NCI-H510A (cell line): ENCODE measurements at places on chromosomes 6 and 20.
A peak's percentile ranks its signal among the peaks of the same experiment; 100 is the strongest.

GRCh38 chr20:62700261-62700930 is 8.2 kb upstream of the NTSR1 start:
- DNase-seq, result no peak

DNA sequence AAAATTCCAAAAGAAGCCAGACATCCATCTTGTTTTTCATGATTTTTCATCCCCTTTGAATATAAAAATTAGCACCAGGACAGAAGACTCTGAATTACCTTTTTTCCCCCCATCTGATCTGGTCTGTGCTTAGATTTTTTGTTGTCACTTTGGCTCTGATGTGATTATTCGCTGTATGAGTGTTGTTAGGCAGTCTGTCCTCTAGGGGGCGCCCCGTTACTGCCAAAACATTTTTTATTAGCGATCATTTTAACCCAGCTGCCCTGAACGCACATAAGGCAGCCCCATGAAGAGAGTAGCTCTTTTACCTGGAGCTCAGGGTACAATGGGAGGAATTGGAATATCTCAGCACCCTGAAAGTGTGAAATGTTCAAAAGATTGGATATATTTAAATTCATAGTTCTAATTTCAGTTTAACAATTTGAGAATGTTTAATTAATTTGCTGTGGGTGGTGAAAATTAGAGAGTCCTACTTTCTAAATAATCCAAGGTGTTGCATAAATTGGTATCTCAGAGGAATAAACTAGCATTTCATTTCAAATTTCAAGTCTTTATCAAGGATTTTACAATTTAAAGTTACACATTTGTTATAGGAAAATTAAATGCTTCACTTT is 60.8 kb downstream of the PRPH2 start:
- DNase-seq, result peak; percentile 25

DNA sequence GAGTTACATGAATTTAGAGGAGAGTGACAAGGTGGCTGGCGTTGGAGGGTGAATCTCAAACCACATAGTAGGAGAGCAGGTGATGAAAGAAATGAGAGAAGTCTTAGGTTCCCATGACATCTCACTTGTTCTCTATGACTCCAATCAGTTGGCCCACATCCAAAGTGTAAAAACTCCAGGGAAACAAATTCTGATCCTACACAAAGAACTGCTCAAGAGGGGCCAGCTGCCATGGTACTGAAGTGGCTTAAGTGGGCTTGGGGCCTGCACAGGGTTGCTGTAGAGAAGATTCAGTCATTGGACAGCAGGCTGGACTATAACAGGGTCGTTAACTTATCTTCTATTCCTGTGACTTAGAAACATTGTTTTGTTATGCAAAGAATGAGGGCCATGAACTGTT is 7.6 kb upstream of the ADGRF4 start:
- DNase-seq, result no peak

GRCh38 chr6:347232-347631 is 44.3 kb upstream of the IRF4 start:
- no peak for DNase-seq

DNA sequence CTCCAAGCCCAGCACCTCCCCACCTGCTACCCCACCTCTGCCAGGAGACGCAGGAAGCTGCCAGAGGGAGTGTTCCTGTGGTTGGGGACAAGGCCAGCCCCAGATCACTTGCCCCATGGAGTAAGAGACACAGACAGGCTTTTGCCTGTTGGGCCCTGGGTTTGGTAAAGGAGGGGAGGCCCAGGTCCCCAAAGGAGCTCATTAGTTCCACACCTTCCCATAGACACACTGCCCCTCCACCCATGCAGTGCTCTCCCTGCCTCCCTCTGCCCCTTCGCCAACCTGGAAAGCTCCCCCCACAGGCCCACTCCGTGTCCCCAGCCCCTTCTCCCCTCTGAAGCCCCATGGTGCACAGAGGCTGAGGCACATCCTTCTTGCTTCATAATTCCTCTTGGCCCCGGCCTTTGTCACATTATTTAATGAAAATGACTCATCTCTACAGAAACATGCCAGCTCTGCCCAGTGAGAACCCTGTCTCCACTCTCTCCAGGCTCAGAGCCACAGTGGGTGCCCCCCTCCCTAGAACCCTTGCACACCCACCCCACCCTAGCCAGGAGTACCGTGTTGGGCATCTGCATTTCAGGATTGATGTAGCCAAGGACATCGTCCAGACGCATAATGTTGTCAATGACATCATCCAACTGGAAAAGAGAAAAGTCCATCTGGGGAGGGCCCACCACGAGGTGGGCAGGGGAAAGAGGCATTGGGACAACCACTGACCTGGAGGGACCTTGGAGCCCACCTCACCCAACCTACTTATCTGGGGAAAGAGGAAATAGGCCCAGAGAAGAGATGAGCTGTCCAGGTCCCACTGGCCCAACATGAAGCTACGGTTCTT is 46.0 kb downstream of the TFEB start:
- DNase-seq, result no peak

DNA sequence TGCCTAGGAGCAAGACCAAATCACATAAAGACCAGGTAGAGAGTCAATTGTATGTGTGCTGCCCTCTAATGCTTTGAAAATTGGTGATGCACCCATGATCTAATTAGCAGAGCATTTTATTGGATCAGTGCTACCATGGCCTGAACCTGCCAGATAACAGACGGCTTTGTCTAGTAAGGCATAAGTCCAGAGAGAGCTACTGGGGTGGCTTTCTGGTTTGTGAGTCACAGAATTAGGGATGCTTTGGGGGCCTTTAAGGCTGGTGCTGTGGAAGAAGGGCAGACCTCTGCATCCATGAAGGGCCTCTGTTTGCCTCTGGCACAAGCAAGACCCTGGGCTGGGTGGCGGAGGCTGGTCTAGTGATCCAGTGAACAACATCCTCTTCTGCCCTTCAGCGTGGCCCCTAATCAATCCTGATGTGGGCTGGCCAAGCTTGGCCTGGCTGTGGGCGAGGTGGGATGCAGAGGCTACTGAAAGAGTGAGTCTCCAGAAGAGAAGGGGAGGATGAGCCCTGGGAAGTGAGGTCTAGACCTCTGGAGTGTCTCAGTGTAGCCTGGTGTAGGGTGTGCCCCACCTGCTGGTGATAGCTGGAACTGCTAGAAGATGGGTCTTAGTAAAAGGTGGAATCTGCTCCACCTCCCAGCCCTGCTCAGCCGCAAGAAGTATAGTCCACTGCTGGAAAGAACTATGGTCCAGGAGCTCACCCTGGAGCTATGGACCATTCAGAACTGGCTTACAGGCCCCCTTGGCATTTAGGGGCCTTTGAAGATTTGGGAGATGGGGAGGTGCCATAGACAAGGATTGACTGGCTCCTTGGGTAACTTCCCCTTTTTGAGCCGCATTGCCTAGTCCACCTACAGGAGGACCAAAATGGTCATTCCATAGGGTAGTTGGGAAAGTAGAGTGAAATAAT is 36.7 kb upstream of the AAR2 start:
- DNase-seq, result no peak

DNA sequence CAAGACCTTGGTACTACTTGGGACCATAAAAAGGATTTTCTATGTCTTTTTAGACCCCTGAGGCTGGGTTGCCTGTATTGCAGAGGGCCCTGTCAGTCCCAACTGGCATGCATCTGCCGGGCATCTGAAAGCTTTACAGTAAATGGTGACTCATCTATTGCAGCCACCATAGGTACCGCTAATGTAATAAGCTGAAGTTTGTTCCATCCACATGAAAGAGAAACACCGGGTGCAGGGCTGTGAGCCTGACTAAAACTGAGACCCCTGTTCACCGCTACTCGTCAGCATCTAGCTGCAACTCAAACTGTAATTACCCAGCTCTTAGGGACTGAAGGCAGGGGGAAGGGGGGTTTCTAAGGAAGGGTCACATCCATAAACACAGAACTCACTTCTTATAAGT is 49.5 kb downstream of the TRERF1 start:
- DNase-seq, result no peak

- DNase-seq, result no peak
Observed at GRCh38 chr6:107493158-107494057, 3.5 kb downstream of the SOBP start.

DNA sequence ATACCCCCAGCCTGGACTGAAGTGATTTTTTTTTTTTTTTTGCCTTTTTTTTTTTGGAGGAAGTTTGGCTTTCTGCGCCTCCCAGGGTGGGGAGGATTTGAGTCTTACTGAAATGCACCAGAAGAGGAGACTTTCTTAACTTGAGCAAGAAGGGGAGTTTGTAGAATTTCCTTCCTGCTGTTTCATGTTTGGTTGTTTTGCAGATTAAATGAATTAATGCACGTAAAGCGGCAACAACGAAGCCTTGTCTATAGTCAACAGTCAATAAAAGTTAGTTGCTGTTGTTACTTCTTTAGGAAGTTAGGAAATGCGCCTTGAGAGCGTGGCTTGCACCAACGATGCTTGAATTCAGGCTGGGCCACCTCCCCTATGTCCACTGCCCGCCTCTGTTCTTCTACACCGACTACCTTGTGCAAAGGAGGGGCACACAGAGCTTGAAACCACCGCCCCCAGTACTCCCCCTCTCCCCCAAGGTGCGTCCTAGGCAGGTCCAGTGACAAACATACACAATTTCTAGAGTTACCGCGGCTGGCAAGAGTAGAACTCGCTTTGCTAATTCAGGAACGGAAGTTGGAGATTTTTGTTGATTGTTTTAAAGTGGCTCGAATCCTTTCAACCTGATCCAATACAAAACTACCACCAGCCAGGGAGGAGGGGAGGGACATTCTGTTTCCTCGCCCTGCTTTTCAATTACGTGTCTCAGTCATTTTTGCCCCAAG is 830 bp upstream of the CYP24A1 start:
- DNase-seq, result no peak

DNA sequence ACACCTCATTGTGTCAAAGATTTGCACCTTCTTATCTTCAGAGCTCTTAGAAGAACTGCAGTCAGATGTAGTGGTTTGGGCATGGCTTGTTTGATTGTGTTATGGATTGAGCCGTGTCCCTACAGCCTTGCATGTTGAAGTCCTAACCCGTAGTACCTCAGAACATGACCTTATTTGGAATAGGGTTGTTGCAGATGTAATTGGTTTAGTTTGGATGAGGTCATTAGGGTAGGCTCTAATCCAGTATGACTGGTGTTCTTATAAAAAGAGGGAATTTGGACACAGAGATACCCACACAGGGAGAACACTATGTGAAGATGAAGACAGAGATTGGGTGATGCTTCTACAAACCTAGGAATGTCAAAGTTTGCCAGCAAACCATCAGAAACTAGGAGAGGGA is 35.4 kb upstream of the PHACTR2 start:
- DNase-seq, result no peak

DNA sequence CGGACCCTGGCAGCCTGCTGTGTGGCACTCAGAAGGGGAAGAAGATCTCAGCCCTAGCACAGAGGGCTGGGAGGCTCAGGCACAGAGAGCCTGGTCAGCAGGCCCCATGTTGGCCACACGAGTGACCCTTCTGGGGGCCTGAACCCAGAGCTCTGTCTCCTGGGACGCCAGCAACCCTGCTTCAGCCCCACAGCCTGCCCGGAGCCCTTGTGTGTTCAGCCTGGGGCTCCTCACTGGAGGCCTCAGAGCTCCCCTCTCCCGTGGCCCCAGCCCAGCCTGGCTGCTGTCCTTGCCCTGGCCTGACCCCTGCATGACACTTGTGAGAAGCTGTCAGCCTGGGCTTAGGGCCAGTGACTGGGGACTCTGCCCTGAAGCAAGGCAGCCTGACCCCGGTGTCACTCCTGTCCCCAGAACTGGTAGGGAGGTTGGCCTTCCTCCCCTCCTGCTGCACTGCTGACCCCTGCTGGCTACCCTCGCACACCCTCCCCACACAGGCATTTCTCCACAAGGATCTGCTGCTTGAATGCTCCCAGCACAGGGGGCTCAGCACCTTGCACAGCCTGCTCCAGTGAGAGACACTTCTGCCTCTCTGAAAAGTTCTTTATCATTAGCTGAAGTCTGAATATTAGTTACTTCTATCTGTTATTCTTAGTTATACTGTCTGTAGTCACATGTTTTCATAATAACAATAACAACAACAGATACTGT is 15.4 kb upstream of the IP6K3 start:
- peak; percentile 57 for DNase-seq

GRCh38 chr20:50824137-50824536 is 29.3 kb downstream of the BCAS4 start:
- DNase-seq, result no peak

DNA sequence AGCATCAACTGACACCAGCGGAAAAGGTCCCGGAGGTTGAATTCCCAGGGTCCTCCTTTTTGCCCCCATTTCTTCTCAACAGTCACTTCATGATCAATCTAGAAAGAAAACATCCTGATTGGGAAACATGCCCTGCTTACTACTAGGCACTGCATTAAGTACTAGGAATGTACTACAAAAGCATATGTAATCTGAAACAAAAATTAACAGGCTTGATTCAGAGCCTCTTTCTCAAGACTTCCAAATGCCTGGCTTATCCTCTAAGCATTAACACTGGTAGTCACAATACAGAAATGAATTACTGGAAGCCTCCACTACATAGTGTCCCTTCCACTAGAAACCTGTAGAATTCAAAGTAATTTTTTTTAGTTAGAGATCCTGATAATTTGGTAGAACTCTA is 84.5 kb upstream of the LYRM2 start:
- no peak for DNase-seq

DNA sequence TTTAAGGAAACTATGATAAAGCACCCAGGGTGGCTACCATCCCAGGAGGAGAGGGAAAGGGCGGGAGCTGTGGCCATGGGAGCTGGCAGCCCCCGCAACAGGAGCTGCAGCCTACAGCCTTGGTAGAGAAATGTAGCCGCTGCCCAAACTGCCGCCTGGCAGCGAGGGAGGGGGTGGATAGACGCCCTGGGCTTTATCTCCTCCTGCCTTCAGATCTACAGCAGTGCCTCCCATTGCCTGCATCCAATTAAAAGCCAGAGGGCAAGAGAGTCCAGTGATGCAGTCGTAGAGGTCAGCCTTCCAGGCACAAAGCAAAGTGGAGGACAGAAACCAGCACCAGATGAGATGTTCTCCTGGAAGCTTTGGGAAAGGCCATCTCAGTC is 35.0 kb upstream of the ZFAND3 start:
- peak; percentile 73 for DNase-seq

DNA sequence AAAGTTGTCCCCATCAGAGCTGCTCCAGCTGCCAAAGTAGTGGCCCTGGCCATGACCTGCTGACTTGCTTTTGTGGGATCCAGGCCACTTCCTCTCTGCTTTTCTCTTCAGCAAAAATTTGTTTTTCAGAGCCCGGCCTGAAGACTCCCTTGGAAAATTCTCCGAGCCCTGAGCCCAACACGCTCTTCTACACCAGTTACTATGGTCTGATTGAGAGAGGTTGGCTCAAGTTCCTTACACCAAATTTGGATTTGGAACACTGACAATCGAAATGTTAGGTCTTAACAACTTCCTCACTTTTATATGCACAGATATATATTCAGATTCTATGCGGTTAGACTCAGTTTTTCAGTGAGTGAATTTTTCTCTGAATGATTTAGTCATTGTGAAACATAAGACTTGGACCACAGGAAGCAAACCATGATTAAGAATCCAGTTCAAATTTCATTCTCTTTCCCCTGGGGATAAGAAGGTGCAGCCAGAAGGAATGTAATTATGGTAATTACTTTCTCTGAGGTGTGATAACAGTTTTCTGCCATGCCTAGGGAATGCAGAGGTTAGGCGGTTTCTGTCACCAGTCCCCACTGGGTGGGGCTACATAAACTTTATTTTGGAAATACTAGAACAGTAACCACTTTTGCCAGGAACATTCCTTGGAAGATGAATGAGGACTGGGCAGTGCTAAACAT is 365.2 kb downstream of the SYNE1 start:
- DNase-seq, result no peak
